ENCODE measurements at places on chromosomes 1 and 21.

DNA sequence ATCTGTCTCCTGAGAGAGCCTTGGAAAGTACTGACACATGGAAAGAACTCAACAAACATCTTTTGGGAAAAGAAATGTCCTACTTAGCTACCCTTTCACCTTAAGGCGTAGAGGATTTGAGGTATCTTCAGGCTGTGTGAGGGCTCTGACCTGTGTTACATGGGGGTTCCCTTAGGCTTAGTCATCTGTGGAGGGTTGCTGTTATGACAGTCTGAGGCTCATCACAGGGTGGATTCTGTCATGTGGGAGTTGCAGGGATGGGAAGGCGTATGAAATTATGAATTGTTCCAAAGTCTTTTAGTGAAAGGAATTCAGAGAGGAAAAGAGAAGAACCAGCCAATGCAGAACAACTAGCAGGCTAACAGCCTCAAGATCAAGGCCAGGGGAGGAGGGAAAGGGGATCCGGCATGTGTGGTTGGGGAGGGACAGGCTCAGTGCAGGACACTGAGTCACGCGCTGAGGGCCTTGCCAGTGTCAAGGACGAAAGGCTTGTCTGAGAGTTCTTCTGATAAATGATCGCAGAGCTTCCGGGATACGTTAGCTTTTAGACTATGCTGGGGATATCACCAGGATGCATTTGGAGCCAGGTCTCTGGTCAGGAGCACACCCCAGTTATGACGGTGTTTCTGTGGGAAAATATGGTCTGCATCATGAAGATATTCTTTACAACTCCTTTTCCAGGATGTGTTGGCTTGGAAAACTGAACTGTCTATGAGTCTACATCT is 24.6 kb upstream of the PLA2G2C start:
- no peak for DNase-seq

DNA sequence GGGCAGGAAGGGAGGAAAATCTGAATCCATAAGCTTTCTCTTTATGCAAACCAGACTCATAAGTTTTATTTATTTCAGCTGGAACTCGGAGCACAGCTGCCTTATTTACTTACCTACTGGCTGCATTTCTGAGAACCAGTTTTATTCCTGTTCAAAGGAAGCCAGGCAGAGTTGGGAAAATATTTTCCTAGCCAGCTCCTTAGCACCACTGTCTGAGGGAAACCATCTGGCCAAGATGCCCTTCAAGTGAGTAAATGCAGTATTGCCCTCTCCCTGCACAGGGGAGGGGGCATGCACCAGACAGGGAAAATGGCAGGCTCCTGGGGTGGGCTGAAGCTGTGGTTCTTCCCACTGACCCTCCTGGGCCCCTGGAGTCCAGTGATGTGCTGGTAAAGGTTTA is 28.9 kb upstream of the FMOD start:
- no peak for DNase-seq

DNA sequence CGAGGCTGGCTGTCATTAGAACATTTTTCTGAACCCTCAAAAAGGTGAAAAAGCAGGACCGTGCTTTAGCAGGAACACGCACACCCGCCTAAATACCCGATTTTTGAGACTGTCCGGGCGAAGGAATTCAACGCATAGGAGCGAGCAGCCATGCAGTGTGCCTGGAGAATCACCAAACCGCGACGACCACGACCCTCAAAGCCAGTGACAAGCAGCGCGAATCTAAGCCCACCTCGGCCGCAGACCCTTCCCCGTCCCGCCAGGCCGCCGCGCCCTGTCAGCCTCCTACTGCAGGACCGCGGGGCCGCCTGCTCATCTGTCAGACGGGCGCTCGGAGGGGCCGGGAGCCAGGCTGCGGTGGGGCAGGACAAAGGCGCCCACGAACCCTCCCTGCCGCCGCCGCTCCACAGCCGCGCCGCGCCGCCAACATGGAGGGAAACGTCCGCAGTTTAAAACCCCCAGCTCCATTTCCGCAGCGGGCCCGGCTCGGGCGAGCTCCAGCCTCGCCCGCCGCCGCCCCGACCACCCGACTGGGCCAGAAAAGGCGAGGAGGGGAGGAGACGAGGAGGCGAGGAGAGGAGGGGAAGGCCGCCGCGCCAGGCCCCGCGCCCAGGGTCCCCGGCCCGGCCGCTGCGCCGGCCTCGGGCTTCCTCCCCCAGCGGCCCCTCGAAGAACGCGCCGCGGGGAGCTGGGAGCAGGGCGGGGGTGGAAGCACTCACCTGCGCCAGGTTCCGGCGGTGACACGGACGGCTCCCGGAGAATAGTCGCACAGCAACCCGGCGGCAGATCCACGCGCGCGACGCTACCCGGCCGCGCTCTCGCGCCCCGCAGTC is at the start of gene LBR:
Gene LBR, minus strand, starts transcription at position 804 of the 833 bp plus-strand sequence. CDS start 3,963 bp downstream, outside the sequence.
- no peak for DNase-seq

DNA sequence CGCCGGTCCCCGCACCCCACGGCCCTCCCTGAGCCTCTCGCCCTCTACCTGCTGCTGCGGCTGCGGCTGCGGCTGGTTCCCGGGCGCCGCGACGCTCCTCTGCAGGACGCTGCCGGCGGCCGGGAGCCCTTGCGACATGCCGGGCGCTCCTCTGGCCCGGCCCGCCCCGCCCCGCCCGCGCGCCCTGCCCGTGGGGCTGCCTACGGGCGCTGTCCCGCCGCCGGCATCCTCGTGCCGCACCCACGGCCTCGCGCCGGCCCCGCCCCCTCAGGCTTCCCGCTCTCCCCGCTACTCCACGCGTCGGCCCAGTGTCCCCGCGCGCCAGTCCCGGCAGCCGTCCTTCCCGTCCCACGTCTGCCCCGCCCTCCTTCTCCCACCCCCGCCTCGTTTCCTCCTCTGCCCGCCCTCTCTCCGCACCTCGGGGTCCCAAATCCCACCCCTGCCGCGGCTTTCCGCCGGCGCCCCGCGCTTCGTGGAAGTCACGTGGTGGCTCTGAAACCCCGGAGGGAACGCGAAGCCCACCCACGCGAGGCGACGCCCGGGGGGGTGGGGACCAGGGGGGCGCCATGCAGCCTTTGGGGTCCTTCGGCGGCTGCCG is at the start of gene BATF3:
Gene BATF3, minus strand, starts transcription at position 216 of the 598 bp plus-strand sequence. Its CDS starts 78 bp downstream, at position 138.
- peak; percentile 24 for DNase-seq

GRCh38 chr21:31531967-31532366 is 127.5 kb upstream of the SOD1 start:
- no peak for DNase-seq

DNA sequence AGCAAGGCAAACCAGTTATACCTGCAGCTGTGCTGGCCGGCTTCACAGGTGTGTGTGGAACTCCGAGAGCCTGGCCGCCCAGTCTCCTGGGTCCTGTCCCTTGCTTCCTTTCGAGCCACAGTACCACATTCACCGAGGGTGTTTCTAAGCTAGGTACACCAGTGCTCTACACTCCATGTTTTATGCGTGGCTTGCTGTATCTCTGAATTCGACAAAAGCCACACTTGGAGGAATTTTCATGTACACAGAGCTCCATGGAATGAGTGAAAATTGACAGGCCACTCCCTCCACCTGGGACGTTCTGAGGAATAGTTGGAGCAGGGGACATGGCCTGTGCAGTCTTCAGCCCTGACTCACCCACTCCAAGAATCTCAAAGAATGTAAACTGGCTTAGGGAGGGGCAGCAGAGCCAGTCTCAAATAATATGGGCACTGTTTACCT is 14.0 kb downstream of the ETS2 start:
- DNase-seq = no peak

- DNase-seq = no peak
These were observed 7.5 kb upstream of the EVI5 start for GRCh38 chr1:92792340-92792782.

- DNase-seq = no peak
These were observed 23.0 kb upstream of the POU2F1 start for GRCh38 chr1:167197692-167198091.

GRCh38 chr1:57423135-57423655 is 665 bp downstream of the DAB1 start:
- DNase-seq = no peak

DNA sequence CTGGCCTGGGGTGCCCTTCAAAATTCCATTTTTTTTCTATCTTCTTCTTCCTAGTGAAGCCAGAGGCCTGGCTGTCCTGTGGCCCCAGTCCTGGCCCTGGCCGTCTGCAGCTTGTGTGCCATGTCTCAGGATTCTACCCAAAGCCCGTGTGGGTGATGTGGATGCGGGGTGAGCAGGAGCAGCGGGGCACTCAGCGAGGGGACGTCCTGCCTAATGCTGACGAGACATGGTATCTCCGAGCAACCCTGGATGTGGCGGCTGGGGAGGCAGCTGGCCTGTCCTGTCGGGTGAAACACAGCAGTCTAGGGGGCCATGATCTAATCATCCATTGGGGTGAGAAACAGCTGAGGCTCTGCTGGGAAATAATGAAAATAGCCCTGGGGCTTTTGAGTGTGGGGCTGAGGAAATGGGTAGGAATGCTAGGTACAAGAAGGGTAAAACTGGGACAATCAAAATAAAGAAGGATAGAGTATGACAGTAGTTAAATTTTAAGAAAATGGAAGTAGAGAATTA is 2.1 kb downstream of the CD1E start:
- no peak for DNase-seq

- DNase-seq = no peak
These were observed 742.0 kb downstream of the NCAM2 start for GRCh38 chr21:21740207-21740606.

GRCh38 chr1:32868085-32868484 is 2.6 kb downstream of the FNDC5 start:
- DNase-seq = no peak

DNA sequence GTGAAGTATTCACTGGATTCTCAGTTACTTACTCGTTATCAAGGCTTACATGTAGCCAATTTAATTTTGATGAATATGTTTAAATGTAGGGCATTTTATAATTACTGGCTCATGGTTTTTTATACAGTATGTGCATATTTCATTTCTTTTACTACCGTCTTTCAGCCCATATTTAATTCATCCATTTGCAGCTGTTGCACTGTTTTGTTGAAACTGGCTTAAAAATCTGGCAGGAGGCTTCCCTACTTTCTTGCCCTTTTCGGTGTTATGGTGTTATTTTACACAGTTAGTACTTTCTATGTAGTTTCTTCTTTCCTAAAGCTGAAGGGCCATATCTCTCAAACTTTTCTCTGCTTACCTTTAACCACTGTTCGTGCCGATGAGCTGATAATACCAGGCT is 54.2 kb downstream of the ITSN1 start:
- no peak for DNase-seq

GRCh38 chr1:1021010-1021919 is 1.3 kb downstream of the AGRN start:
- no peak for DNase-seq

GRCh38 chr1:156641761-156642264 is at the start of gene BCAN:
Gene BCAN (plus strand): TSS chr1:156642117. CDS start chr1:156646055, 3,938 bp downstream.
- DNase-seq = peak; percentile 3

- DNase-seq = no peak
These were observed 96.9 kb upstream of the AKT3 start for GRCh38 chr1:243946946-243947345.

DNA sequence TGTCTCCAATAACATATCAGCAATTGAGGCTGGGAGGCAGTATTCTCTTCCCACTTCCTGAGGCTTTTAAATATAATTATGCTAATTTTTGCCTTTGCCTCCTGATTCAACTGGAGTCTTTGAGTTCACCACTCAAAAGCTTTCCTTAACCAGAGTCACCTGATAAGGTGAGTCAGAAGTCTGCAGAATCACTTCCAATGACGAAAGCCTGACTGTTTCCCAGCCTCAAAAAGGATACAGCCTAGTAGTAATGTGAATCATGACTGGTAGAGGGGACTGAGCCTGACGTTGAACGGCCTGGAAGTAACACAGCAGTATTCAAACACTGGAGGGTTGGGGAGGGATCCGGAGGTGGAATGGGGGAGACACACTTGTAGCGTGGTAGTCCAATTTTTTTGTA is 10.4 kb upstream of the MRPL9 start:
- no peak for DNase-seq

- no peak for DNase-seq
These were observed 26.4 kb upstream of the EVA1B start for GRCh38 chr1:36349839-36350238.

DNA sequence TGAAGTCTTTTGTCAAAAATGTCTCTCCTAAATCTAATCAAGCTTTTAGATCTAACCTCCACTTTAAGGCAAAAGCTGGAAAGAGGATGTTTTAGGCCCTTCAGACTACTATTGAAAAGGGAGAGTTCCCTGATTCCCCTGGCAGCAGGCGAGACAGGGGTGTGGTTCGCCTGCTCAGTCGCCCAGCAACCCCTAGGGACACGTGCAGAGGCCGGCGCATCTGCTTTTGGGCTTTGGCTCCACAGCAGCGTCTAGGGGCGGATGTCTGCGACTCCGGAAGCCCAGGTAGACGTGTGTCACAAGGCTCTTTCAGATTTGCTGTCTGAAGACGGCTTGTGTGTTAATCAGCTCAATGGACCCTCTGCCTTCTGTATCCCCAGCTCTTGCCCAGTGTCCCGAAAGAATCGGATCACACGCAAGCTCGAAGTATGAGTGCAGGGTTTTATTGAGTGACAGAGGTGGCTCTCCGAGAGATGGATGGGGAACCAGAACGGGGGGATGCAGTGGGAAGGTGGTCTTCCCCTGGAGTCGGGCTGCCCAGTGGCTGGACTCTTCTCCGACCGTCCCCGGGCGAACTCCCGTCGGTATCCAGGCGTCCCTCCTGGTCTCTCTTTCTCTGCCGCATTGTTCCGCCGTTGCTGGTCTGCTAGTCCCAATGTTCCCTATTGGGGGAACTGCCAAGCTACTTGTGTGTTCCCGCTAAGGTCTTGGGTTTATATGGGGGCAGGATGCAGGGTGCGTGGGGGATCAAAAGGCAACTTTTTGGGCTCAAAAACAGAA is 45.5 kb downstream of the OLFML2B start:
- no peak for DNase-seq

DNA sequence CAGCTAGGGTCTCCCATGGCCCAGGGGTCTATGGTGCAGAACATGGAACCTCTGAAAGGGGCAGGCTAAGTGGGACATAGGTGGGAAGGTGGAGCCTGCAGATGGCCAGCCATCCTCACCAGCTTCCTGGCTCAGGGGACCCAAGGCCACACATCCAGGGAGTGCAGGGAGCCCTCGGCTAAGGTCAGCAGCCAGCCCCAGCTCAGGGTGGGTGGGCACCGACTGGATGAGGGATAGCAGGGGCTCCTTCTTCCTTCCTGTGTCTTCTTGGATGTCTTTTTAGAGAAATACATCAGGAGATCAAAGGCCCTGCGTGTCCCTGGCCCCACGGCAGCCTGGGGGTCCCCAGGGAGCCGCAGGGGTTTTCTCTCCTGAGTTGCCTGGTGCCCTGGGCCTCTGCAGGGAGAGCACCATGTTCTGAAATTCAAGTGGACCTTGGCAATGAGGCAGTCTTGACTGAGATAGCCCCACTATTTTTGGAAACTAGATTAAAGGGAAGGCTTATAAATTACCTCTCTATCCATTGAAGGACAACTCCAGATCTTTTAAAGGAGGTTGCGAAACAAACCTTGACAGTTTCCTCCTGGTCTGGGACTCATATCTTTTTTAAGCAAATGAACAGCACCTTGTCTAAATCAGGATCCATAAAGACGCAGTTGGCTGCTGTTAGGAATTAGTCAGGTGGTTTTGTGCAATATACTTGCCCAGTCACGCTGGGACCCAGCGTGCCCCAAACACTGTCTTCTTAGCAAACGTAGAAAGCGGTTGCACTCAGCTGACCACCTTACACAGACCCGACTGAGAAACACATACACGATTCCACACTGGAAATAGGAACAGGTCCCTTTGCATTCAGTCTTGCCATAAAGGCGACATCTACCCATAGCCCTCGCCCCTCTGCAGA is 242.3 kb downstream of the TOMM20 start:
- DNase-seq = no peak
